Activated CD8-positive, alpha-beta memory T cell treated with anti-CD3 and anti-CD28 coated beads, Interleukin-2, amount 50 U/mL, for 48 hours (primary cell): ENCODE measurements at places on chromosomes 7 and 10.
A peak's percentile ranks its signal among the peaks of the same experiment; 100 is the strongest.

DNA sequence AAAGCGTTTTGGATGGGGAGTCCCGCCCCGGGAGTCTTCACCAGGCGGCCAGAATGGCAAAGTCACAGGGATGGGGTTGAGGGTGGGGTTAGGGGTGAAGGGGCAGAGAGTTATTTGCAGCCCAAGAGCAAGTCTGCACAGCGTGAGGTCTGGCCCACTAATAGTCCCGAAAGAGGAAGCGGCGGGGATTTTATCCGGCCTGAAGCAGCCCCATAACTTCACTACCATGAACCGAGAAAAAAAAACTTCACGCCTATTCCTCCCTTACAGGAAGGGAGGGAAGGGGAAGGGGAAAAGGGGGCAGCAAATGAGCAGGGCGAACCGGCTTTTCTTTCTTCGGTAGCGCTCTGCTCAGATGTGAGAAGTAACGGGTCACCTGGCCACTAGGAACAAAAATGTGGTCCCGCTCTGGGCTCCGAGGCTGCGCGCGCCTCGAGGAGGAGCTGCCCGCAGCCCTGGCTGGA, 712 bp downstream of the ITPRIP start:
- no peak for DNase-seq

GRCh38 chr10:74823791-74824183, 2.6 kb upstream of the KAT6B start:
- DNase-seq, result no peak

DNA sequence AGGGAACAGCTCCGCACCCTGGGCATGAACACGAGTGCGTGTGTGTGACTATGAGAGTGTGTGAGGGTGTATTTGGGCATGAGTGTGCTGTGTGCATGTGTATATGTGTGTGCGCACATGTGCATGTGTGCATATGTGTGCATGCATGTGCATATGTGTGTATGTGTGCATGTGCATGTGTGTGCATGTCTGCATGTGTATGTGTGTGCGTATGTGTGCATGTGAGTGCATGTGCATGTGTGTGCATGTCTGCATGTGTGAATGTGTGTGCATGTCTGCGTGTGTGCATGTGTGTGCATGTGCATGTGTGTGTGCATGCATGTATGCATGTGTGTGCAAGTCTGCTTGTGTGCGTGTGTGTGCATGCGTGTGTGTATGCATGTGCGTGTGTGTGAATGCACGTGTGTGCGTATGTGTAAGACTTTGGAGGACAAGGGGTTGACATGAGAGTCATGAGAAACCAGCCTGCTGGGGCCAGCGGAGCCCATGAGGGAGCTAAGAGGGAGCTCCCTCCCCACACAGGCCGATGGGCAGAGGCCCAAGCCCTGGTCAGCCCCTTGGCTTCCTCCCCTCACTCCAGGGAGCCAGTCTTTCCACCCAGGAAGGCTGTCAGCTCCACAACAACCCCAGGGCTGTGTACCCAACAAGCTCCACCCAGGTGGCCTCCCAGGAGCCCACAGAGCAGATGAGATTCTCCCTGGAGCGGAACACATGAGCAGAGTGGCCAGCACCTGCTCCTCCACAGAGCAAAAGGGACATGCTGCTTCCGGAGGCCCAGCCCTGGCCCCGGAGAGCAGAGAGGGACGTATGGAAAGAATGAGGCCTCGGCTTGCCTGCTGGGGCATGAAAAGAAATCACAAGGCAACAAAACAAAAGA, 142.5 kb upstream of the PPP2R2D start:
- no peak for DNase-seq

DNA sequence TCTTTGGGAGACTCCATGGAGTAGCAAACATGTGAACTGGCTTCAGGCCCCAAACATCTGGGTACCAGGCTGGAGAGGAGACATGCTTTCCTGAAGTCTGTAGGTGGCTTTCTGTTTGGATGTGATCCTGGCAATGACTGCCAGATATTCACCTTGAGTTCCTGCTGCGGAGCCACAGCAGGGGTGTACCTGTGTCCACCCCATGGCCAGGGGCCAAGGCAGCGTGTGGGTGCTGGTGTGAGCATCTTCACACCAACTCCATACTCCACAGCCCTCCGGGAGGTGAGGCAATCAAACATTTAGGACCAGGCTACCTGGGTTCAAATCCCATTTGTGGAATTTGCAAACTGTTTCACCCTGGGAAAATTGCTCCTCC, 113.0 kb downstream of the ADCY1 start:
- DNase-seq, result peak; percentile 32

GRCh38 chr10:7955446-7955845, 99.0 kb upstream of the GATA3 start:
- no peak for DNase-seq

GRCh38 chr7:5667391-5667790, 114.1 kb downstream of the RNF216 start:
- no peak for DNase-seq

GRCh38 chr10:10785627-10786026, 232.0 kb upstream of the CELF2 start:
- no peak for DNase-seq

DNA sequence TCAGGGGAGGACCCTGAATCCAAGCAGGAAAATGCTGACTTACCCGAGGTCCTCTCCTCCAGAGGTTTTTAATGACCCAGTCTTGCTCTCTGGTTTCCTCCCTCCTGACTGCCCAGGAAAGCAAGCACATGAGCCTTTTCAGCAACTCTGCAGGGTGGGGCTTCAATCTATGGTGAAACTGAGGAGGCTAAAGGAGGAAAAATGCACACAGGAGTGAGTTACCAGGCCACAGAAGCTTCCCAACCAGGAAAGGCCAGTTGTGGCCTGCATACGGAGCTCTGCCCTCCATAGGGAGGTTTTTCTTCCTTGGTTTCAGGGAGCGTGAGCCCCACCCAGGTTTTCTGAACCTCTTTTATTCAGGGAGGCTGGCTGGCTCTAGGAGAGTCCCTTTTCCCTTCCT, 14.1 kb upstream of the DLG5 start:
- no peak for DNase-seq
